Activated naive CD4-positive, alpha-beta T cell treated with anti-CD3 and anti-CD28 coated beads for 36 hours (primary cell): ENCODE measurements at places on chromosomes 2 and 18. TPM values are rescaled to one million over a fixed set of nuclear protein-coding genes. Genes with fewer than 3 reads are reported as not detected.

DNA sequence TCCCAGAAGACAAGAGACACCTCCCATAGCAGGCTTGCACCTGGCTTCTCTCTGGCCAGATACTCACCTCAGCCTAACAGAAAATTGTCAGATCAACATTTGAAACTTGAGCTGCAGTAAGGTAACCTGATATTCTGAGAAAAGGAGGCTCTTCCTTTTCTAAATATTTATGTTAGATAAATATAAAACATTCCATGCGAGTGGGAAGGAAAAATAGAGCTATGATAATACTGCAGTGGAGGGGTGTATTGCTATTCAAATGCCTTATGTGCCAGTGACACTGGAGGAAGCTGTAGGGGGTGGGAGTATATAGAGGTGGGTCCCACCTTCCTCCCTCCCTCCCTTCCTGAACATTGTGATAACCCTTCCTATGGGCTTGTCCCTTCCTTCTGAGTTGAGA, 515.5 kb upstream of the CHAC2 start:
- H3K27ac ChIP-seq, result no peak overlapping the region
- no peak overlapping the region for H3K4me3 ChIP-seq
- H3K36me3 ChIP-seq, result no peaks in the 10 kb centered on the region
- H3K4me1 ChIP-seq, result no peaks in the 10 kb centered on the region

ST6GAL2 gene
- total RNA-seq, result not detected

SERPINB7 gene
- not detected for total RNA-seq

DNA sequence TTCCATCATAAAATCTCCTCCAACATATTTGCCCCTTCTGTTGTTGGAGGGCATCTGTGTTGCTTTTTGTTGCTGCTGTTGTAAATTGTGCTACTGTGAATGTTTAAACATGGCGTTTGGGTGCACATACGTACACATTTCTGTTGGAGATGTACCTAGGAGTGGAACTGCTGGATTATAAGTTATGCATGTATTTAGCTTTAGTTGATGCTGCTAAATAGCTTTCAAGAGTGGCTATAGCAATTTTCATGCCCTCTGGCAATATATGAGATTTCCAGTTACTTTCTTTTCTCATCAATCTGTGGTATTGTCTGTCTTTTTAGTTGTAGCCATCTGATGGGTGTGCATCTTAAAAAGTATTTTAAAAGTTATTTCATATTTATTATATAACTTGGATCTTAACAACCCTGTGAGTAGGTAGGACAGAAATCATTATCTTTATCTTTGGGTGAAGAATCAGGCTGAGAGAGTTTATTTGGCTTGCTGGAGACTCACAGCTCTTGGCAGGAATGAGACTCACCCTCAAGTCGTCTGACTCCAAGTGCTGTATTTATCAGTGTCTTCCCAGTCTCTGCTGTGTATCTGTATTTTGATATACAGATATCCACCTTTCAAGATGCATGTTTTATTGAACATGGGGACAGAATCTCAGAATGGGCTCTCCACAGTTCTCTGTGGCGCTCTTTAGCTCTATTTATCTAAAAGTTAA, 16.9 kb downstream of the ZNF236 start:
- no peaks in the 10 kb centered on the region for H3K27me3 ChIP-seq
- H3K4me3 ChIP-seq, result no peak overlapping the region
- no peaks in the 10 kb centered on the region for H3K36me3 ChIP-seq
- H3K27ac ChIP-seq, result no peak overlapping the region

WNT10A gene
- 1.1 TPM for total RNA-seq

GRCh38 chr18:31197676-31198075, 35.0 kb upstream of the DSC1 start:
- no peak overlapping the region for H3K27ac ChIP-seq
- peaks cover 3% of the 10 kb centered on the region for H3K4me1 ChIP-seq
- no peaks in the 10 kb centered on the region for H3K27me3 ChIP-seq
- no peaks in the 10 kb centered on the region for H3K36me3 ChIP-seq
- no peak for DNase-seq

TTL gene
- 20.2 TPM for total RNA-seq

ASPRV1 gene
- total RNA-seq, result 0.59 TPM
